ENCODE measurements at places on chromosomes 5 and 9.

GRCh38 chr5:74977471-74977870 is 74.9 kb downstream of the GCNT4 start:
- no peak for DNase-seq

- DNase-seq = no peak
These were observed 39.6 kb downstream of the POC5 start for GRCh38 chr5:75677607-75678006.

- DNase-seq = no peak
These were observed 81.9 kb upstream of the CTSL start for GRCh38 chr9:87643778-87644570.

GRCh38 chr9:96169484-96169883 is 132.5 kb downstream of the HSD17B3 start:
- no peak for DNase-seq

- peak; percentile 37 for DNase-seq
These were observed 88.8 kb downstream of the NR3C1 start for GRCh38 chr5:143314659-143315058.

GRCh38 chr9:123807251-123807650 is 122.7 kb downstream of the DENND1A start:
- no peak for DNase-seq

- no peak for DNase-seq
These were observed 105.2 kb downstream of the RFK start for GRCh38 chr9:76289042-76289441.

DNA sequence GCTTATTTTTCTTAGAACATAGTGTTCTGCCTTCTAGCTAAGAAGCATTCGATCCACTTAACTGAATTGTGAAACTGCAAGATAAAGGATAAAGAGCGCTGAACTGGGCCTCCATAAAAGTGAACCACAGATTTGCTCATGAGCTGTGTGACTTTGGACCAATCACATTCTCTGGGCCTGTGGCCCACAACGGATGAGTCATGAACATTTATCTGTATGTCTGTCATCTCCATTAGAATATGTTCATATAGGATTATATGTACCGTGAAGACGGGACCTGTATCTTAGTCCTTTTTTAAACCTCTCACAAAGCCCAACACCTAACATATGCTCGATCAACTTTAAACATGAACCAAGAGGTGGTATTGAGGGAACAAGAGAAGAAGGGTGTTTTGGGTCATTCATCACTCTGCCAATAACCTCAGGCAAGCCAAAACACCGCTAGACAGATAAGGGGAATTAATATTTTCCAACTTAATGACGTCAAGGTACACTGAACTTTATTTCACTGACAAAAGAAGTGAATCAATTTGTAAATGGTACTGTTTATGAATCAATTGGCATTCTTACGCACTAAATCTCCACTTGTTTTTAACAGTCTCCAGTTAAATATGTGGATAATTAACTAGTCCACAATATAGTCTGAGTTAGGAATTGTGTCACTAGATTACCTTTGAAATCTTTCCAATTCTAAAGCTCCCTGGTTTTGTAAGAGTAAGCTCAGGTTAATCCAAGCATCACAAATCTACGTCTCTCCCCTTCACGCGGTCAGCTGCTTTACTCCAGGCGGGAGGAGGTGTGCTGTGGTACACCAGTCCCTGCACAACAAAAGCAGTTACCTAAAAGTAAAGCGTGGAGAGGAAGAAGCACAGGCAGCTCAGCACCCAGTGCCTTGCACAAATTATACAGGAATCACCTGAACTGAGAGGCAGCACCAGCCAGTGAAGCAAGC is 1.6 kb downstream of the TMEM245 start:
- peak; percentile 78 for DNase-seq

- no peak for DNase-seq
These were observed 71.6 kb downstream of the SH3RF2 start for GRCh38 chr5:146007989-146008388.

DNA sequence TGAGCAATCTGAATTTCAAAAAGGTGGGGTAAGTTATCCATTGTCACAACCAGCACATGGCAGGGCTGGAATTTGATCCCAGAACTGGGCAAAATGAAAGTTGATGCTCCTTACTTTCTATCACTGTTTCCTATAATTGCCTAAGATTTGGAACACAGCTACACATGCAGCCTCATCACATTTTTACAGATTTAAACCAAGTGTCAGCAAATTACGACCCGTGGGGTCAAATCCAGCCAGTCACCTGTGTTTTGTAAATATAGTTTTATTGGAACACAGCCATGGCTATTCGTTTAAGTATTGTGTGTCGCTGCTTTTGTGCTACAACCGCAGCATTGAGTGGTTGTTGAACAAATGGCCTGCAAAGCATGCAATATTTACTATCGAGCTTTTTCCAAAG is 94.3 kb downstream of the SREK1 start:
- no peak for DNase-seq

- DNase-seq = peak; percentile 21
These were observed 627.4 kb downstream of the TLR4 start for GRCh38 chr9:118331622-118332045.

DNA sequence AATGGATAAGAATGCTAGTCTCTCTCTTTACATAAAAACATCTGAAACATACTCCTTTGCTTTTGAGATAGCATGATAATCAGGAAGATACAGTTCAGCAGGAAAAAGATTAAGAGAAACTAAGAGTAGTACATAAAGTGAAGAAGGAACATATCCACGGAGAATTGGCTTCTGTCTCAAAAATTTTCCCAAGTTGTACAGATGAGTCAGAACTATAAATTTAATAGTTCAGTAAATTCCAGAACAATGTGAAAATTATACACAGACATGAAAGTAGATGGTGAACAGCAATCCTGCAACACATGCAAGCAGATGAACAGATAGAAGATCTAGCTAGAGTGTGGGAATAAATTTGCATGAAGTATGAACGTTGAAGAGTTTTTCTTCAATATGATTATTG is 691.4 kb upstream of the RIOK2 start:
- DNase-seq = peak; percentile 19

GRCh38 chr5:57316798-57317327 is 143.0 kb downstream of the GPBP1 start:
- no peak for DNase-seq

- DNase-seq = no peak
These were observed 60.4 kb downstream of the EHMT1 start for GRCh38 chr9:137679249-137679648.

DNA sequence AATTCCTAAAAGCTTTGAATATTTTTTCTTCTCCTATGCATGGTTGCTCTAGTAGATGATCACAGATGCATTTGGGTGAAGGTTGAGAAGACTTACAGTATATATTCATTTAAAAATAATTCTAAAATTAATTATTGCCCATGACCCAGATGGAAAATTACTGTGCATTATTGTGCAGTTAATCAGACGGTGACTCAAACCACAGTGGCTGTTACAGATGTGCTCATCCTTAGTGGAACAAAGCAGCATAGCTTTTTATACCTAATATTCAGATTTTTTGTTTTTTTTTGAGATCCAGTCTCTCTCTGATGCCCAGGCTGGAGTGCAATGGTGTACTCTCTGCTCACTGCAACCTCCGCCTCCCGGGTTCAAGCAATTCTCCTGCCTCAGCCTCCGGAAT is 10.7 kb downstream of the OR2V1 start:
- DNase-seq = peak; percentile 12

GRCh38 chr5:7473668-7474215 is 77.8 kb downstream of the ADCY2 start:
- no peak for DNase-seq

GRCh38 chr5:178547052-178547666 is 43.0 kb downstream of the COL23A1 start:
- no peak for DNase-seq

DNA sequence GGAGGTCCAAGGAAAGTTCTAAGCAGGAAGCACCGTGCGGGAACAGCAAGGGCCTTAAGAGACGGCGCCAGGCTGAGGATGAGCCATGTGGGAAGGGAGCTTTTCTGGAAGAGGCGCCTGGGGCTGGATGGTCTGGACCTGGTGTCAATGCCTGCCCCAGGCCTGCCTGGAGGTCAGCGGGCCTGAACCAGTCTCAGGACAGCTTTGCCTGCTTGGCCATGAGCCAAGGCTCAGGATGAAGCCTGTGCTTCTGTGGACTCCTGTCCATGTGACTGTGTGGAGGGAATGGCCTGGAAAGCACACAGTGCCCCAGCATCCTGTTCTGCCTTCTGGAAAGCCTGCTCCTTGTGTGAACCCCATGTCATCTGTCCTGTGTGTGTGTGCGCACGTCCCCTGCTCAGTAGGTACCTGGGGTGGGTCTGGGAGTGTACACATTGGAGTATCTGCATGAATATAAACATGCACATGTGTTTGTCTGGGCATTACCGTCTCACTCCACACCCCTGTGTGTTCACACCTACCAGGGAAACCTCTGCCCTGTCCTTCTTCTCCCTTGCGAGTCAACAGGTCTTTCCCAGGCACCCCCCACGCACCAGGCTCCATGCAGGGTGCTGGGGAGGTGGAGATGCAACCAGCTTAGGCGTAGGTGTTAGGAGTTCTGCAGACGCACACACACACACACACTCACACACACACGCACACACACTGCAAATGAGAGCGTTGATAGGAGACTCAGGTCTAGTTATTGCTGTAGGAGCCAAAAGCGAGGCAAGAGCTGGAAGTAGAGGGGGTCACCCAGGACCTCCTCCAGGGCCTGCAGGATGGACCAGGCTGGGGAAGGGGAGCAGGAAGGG is 24.8 kb downstream of the DAB2IP start:
- DNase-seq = no peak

DNA sequence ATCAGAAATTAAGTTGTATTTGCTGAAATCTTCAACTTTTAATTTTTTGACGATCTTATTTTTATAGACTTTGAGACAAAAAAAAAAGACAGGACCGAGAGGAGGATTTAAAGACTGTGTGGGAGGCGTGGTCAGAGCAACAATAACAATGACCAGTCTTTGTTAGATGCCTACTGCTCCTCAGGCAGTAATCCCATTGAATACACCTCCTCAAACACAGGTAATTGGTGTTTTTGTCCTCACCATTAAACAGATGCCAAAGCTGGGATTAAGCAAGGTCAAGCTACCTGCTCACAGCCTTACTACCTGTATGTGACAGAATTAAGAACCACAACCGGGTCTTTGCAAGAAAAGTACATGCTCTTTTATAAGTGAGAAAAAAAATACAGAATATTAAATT is 233.3 kb upstream of the GRAMD2B start:
- no peak for DNase-seq
